ENCODE measurements at places on chromosomes 2 and 18.

DNA sequence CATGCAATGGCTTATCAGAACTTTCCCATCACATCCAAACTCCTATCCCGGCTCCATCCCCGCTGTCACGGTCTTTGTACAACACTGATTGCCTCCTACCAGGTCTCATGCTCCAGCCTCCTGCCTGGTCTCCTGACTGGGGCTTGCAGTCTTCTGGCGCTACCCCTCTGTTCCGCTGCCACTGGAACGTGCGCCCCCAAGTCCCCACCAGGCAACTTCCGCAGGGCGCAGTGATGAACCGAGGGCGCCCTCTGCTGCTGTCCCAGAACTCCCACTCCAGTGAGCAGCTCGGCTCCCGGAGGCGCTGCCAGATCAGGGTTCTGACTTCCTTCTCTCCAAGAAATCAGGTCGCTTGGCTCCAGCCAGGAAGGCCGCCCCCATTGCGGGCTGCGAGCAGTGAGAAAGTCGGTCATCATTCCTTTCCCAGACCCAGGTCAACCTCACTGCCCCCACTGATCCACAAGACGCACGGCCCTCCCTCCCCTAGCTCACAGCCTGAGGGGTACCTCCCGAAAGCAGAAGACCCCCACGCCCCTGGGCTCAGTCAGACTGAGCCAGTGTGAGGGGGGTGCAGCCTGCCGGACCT, 43.9 kb upstream of the RAB11FIP5 start:
- peak; percentile 13 for DNase-seq

- no peak for DNase-seq
Measured at GRCh38 chr2:97995026-97995733, 568 bp downstream of the TMEM131 start.

GRCh38 chr2:120736624-120737339, 1.1 kb downstream of the GLI2 start:
- peak; percentile 43 for DNase-seq

DNA sequence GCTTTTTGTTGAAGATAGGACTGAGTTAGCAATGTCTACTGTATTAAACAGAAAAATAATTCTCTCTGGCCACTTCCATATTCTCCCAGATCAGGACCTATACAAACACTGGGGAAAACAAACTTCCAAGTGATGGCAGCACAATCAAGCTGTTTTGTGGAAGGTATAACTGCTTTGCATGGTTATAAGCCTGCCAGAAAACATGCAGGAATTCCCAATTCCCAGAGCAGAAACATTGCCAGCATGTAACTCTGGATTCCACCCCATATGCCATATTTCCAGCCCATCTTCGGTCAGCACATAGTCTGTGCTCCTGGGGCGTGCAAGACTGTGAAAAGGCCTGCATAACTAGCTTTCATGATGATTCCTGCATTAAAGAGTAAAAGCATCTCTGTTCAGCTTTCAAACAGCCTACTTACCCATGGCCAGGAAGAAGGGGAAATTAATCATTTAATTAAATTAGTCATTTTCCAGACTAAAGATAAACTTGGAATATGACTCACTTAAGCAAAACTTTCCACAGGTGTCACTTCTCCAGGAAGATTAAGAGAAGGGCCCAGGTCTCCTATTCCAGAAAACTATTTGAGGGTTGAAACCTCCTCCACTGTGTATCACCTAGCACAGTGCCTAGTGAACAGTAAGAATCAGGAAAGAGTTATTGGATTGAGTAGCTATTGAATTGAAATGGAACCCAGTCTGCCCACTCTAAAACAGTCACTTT, 280.5 kb downstream of the NRXN1 start:
- DNase-seq, result no peak

DNA sequence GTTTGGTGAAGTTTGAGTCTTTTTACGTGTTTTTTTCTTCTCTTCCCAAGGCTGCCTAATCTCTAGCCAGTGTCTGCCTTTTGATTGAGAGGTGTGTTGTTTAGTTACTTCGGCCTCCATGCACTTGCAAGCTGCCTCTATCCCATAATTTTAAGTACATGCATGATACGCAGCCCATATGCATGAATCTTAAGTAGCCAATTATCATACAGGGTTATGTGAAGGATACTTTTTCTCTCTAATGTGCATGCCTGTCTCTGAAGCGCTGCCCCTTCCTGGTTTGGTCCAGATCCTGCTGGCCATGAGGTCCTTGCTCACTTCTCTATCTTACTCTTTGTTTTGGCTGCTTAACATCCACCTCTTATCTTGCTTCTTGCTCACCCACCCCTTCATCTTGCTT, 73.9 kb upstream of the PID1 start:
- DNase-seq, result no peak

DNA sequence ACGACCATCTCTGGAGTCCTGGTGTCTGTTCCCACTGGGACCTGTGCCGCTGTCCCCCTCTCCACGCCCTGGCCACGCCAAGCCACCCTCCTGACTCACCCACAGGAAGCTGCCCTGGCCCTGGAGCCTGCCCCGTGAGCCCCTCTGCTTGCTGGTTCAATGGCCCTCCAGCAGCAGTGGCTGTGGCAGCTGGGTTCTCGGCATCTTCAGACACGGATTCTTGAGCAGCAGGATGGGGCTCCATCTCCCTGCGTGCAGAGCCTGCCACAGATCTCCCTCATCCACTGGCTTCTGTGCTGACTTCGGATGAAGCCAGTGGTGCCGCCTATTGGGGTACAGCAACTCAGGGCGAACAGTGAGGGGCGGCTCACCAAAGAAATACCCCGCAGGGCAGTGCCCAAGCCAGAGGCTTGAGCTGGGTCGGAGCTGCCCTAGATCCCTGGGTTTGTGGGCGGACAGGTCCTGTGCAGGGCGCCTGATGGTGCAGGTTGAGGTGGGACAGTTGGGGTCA, 14.0 kb downstream of the CAPN10 start:
- no peak for DNase-seq

DNA sequence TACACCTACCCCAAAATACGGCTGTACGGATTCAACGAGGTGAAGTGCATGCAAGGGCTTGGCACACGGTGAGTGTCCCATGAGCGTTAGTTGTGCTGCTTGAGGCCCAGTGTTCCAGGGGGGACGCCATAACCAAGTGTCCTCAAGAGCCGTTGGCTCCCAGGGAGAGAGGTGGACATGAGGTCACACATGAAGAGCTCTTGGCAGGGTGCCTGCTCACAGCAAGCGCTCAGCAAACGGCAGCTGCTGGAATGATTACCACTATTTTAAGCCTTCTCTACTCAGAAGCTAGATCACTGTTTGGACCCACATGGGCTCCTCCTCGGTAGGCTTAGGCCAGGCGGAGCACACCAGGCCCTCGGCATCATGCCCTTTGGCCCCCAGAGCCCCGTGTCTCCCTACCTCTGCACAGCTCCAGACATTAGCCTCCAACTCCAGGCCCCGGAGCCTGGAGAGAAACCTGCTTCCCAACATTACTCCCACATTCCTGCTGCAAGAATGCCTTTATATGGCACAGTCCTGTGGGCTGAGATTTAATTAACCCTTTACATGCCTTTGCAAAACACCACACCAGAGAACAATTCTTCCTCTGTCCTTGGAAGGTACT, 68.4 kb upstream of the PPP1CB start:
- DNase-seq, result peak; percentile 90

GRCh38 chr2:210792000-210792399, 235.6 kb downstream of the CPS1 start:
- DNase-seq, result no peak

- DNase-seq, result no peak
Measured at GRCh38 chr2:208315081-208315788, 49.2 kb downstream of the PIKFYVE start.

GRCh38 chr2:173606619-173607248, 252.1 kb downstream of the CDCA7 start:
- no peak for DNase-seq

DNA sequence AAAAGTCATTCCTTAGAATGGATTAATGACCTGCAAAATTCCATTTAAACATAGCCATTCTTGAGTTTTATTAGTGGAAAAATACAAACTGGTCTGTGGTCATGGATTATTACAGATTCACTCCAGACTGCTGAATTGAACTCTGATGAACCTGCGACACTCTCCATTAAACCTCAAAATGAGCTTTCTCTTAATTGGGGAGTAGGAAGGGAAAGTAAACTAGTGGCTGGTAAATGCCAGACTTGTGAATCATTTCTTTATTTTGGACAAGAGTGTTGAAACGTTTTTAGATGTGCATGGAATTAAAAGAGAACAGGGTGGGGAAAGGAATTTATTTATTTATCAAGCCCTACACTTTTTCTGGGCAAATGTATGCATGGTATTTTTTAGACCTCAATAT, 321.2 kb upstream of the FANCL start:
- DNase-seq, result no peak
